ENCODE measurements at places on chromosomes 5 and 9. TPM values are rescaled to one million over a fixed set of nuclear protein-coding genes. Genes with fewer than 3 reads are reported as not detected.

- DNase-seq: no peak
Measured at GRCh38 chr9:36051317-36051716, 14.6 kb downstream of the RECK start.

GRCh38 chr5:103821361-103821760, 258.8 kb upstream of the NUDT12 start:
- DNase-seq: no peak

The SPINK5 gene
- 4.5 TPM for total RNA-seq

- DNase-seq: no peak
Measured at GRCh38 chr5:149778303-149779123, 48.4 kb downstream of the PPARGC1B start.

GRCh38 chr5:88290801-88291200, 22.2 kb upstream of the TMEM161B start:
- DNase-seq: no peak

GRCh38 chr9:136004712-136005111, 43.5 kb upstream of the UBAC1 start:
- peak; percentile 77 for DNase-seq

The FAM78A gene
- total RNA-seq: 2.1 TPM

DNA sequence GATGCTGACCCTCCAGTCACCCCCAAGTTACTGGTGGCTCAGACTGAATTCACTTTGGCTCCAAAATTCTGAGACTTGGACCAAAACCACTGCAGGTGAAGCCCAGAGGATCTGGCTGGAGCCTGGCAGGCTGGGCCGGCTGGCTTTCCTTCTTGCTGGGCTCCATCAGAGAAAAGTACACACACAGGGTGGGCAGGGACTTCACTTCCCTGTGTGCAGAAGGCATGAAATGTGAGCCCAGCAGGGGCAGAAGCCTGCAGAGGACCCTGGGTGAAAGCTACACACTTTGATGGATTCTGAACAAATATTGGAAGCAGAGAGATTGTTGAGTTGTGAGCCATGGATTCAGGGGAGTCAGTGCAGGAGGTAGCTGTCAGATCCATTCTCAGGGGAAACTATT, 18.4 kb downstream of the NR4A3 start:
- no peak for DNase-seq

- DNase-seq: no peak
Measured at GRCh38 chr9:29390859-29391258, 1817.6 kb upstream of the C9orf72 start.

DNA sequence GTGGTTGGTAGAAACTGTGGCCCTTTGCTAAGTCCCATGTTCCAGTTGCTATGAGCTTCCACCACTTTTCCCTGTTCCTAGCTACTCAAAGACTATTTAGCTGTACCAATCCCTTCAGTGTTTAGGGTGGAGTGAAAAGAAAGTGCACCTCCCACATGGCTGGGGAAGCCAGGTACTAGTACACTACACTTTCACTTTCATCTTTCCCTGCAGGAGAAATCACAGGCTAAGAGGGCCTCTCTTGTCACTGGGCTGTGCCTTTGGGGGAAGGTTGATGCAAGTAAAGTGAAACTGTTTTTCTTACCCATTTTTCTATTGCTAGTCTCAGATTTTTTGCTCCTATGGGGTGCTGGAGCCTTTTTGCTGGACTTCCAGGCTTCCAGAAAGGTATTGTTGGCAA, 33.5 kb upstream of the CKS2 start:
- DNase-seq: no peak
